NCI-H2029 treated with DMSO at 0.1 percent for 48 hours (cell line): ENCODE measurements at places on chromosomes 1 and 21.

GRCh38 chr1:29259802-29260441 lies 23.6 kb downstream of the PTPRU start:
- DNase-seq = no peak

- no peak for DNase-seq
Measured at GRCh38 chr1:30765556-30766434, 8.2 kb upstream of the LAPTM5 start.

GRCh38 chr1:42748461-42749410 lies 8.7 kb upstream of the CLDN19 start:
- DNase-seq = no peak

GRCh38 chr1:6491081-6491449 lies 402 bp downstream of the PLEKHG5 start:
- DNase-seq = no peak

DNA sequence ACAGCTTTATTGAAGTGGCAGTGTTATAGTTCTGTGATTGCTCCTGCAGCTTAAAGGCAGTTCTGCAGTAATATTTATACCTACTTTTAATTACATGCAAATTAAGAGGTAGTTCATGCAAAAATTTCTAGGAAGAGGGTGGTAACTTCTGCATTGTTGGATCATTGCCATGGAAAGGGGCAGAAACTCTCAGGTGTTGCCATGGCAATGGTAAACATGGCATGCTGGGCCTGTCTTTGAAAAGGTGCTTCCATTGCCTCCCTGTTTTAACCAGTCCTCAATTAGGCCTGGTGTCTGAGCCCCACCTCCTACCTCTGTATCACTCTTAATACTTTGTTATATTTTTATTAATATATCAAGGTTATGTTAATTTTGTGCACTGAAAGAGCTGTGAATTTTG lies 104.7 kb downstream of the DISC1 start:
- no peak for DNase-seq

GRCh38 chr1:51156752-51157151 lies 54.7 kb downstream of the C1orf185 start:
- no peak for DNase-seq

- no peak for DNase-seq
Measured at GRCh38 chr1:44512313-44512885, 107.3 kb downstream of the RNF220 start.

DNA sequence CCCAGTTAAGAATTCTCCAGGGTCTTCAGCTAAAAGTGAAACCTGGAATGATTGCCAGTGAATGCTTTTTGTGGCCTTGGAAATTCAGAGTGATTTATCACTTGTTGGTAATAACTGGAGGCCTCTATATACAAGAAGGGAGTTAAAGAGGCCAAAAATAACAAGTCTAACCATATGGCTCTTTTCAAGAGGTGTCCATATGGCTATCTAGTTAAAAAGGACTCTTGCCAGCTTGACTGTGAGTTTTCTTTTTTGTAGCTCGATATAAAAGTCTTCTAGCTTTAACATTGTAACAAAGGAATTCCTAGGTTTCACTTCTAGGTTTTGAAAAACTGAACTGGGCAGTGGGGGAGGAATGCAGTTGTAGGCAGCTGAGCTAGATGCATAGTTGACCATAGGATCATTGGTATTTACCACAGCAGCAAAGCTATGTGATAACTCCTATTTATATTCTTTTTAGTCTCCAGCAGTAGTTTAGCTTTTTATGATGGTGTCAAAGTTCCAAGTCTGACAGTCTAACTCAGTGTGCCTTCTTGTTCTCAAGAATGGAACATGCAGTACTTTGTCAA lies 44.4 kb downstream of the CACHD1 start:
- DNase-seq = no peak

- DNase-seq = peak; percentile 88
Measured at GRCh38 chr1:202056644-202057334, 46.4 kb downstream of the ELF3 start.

- DNase-seq = no peak
Measured at GRCh38 chr1:226497991-226498639, 50.4 kb upstream of the STUM start.

- DNase-seq = no peak
Measured at GRCh38 chr1:67918067-67918466, 84.8 kb upstream of the GNG12 start.

GRCh38 chr21:26826801-26827200 lies 18.4 kb downstream of the ADAMTS1 start:
- no peak for DNase-seq

GRCh38 chr1:229383961-229384360 lies 41.1 kb upstream of the CCSAP start:
- DNase-seq = no peak

- peak; percentile 98 for DNase-seq
Measured at GRCh38 chr1:58773406-58773840, 10.4 kb downstream of the JUN start.

DNA sequence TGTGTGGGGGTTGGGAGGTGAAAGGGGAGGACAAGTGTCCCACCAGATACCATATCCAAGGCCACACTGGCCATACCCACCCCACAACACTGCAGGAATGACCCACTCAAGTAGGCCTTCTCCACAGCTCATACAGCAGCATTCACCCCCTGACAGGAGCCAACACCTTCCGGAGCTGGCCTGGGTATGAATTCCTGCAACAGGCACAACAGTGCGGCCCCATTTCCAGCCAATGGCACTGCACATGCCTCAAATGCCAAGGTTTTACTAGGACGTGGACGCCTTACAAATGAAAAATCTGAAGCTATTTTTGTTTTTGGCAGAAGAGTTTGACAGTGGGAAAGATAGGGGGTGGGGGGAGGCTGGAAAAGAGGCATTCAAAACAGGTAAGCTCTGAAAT lies 2.0 kb downstream of the KCND3 start:
- DNase-seq = no peak

DNA sequence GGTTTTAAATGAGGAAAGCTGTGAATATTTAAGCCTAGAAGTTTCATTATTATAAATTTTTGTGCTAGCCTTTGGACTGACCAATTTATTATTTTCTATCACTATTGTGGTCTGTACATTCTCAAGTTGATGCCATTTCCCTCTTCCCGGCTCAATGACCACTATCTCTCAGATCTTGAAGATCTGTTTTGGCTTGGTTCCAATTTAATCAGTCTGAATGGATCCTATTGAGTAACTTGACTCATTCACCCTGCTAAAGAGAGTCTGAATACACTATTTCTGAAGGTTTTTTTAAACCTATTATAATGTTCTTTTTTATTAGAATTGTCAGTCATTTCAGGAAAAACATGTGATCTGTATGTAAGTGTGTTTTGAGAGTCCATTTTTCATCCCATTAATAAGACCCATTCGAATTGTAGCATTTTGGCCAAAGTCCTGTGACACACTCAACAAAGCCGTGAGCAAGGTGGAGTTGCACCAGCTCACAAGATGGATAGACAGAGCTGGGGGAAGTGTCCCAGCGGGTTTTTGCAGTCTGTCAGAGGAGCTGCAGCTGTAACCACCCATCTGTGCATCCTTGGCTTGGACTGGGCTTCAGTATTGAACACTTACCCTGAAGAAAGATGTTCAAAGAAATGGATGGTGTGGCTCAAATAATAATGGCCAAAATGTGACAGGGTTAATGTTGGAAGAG lies 145.6 kb downstream of the NFIA start:
- peak; percentile 78 for DNase-seq

DNA sequence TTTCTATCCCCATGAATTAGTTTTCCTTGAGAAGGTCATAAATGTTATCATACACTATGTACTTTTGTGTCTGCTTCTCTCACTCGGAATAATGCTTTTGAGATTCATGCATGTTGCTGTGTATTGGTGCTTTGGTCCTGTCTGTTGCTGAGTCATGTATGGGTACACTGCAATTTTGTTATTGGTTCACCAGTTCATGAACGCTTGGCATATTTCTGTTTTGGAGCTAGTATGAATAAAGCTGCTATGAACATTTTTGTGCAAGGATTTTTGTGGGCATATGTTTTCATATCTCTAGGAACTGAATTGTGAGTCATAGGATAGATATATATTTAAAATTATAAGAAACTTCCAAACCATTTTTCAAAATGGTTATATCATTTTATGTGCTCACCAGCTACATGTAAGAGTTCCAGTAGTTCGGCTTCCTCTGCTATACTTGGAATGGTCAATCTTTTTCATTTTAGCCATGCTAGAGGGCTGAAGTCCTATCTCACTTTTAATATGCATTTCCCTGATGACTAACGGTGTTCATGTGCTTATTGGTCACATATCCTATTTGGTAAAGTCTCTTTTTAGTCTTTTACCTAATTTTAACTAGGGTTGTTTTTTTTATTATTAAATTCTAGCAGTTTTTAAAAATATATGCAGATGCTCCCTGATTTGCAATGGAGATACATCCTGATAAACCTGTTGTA lies 38.2 kb downstream of the ETS2 start:
- no peak for DNase-seq

GRCh38 chr1:24355466-24355865 lies 36.3 kb downstream of the GRHL3 start:
- no peak for DNase-seq

- DNase-seq = no peak
Measured at GRCh38 chr1:117009132-117009531, 7.6 kb downstream of the CD101 start.
